ENCODE measurements at places on chromosomes 6 and 20. TPM values are rescaled to one million over a fixed set of nuclear protein-coding genes. Genes with fewer than 3 reads are reported as not detected.
A peak's percentile ranks its signal among the peaks of the same experiment; 100 is the strongest.

Gene KCNK16
- total RNA-seq, result not detected

DNA sequence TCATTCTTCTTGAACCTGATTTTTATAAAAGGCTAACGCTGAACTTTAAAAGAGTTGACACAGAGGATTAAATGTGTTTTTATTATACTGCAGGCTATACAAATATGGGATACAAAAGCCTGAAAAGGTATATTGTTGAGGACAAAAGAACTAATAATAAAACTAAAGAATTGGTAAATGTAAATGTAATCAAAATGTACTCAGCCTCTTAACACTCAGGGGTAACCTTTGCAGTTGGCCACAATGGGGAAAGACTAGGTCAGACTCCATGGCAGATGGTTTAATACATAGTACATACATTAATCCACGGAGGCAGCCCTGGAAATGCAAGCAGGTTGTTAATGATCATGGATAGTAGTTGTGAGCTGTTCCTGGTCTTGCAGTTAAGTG is 57.5 kb downstream of the SOBP start:
- DNase-seq, result no peak

DNA sequence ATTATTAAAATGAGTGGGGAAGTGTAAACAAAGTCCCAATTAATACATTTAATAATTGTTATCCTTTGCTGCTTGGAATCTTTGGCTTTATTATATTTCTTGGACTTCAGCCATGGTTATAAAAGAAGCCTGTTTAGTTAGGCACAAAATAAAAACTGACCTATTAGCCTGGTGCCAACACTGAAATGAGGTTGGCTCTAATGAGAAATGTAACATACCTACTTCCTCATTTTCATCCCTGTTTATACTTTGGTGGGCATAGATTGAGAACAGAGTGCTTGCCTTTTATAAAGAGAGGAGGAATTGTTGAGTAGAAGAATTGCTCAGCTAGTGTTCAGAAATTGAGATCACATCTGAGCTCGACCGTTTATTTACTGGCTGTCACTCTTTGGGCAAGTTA is 471.3 kb downstream of the UTRN start:
- no peak for DNase-seq

Gene SNHG17
- total RNA-seq, result 72.9 TPM

DNA sequence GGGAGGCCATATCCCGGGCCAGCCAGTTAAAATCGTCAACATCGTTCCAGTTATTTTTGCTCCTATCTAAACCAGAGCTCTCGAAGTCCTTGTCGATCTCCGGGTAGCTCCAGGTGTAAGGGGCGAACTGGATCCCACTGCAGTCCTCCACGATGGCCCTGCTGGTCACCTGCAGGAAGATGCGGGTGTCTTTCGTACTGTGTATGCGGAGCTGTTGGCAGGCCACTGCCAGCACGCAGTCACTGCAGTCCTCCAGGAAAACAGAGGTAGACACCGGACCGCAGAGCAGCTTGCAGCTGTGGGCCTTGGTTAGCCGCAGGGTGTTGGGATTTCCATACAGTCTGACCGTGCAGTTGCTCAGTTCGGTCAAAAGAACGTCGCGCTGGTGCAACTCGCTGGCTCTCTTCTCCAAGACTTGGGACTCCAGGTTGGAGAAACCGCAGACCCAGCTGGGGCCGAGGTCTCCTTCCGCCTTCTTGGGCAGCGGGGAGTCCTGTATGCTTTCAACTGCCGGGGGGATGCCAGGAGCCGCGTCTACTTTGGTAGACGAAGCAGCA is 742 bp downstream of the TBCC start:
- DNase-seq, result peak; percentile 29

DNA sequence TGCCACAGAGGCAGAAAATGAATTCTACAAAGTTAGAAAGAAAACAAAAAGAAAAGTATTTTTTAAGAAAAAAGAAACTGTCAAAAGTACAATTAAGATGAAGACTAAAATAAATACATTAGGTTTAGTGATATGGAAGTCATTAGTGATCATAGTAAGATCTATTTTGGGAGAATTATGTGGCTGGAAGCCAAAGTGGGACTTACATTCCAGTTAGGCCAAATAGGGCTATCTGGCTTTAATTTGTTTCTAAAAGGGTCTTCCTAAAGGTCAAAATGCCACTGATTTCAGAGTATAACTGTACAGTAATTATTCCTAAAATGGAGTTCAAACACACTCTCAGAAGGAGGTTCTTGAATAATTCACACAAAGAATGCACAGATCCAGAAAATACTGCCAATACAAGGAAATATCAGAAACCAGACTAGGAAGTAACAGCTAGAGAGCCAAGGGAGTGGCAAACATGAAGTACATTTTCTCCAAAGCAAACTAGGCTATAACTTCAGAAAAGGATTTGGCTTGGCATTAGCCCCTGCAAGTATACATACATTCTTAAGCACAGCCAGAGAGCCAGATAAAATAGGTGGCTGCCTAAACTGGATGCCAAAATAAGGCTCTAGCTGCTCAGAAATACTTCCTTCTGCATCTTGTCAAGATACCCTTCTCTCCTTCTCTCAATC is 45.3 kb downstream of the PDSS2 start:
- no peak for DNase-seq

DNA sequence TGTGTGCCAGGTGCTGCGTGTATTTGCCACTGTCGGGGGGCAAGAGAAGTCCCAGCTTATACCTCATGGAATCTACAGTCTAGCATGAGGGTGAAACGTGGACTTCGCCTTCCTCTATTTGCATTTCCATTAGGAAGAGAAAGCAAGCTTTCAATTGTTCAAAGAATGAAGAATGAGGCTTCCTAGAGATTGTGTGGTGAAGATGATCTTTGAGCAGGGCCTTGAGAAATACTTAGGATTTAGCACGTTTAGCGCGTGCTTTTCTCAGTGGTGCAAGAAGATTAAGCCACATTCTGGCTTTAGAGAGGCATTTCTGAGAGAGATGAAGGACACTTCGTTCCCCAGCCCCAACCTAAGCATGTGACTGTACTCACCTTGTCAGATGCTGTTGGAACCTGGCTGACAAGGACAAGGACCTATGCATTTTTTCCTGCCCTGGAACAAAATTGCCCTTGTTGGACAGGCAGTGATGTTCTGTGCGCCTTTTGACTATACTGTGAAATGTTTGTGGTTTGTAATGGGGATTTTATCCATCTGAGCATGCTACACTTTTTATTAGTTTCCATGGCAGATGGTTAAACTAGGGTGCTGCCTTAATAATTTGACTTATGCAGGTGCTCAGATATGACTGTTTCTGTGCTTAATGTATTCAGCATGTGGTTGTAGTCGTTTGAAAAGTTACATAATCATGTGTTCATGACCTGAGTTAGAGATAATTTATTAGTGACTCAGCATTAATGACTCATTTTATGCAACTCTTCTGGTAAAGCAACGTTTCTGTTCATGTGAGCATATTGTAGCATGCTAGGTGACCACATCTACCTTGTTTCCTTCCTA is 10.7 kb downstream of the TULP4 start:
- no peak for DNase-seq

- no peak for DNase-seq
Observed at GRCh38 chr6:38552121-38552520, 87.6 kb downstream of the BTBD9 start.

DNA sequence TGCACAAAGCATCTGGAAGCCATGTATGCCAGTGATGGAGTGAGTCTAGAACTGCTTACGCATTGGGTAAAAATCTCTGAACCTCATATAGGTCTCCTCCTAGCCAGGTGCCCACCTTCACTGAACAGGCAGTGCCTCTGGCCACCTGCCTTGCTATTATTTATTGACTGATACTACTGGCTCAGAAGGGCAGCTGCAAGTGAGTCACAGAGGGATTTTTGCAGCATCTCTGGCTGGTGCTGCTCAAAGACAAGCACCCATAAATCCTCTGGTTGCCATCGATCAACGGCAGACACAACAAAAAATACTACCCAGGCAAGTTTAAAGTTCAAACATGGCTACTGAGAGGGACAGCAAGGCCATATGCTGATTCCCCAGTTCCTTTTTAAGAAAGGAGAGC is 279.4 kb downstream of the UBE3D start:
- DNase-seq, result no peak

DNA sequence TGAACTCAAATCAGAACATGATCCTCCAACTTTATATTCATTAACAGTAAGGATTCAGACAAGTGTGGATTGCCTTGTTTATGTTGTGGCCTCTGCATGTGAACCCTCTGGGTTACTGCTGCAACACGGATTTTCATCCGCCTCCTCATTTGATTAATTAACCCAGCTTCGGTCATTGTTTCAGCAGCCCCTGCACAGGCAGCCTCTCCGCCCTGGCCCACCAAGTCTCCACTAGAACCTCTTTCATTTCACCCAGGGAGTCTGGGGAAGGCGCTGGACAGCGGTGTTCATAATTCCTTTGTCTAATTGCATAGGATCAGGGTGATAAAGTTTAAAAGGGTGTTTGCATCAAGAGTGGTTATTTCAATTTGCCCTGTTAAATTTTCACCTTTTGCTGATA is 15.7 kb downstream of the NKX2-2 start:
- no peak for DNase-seq

DNA sequence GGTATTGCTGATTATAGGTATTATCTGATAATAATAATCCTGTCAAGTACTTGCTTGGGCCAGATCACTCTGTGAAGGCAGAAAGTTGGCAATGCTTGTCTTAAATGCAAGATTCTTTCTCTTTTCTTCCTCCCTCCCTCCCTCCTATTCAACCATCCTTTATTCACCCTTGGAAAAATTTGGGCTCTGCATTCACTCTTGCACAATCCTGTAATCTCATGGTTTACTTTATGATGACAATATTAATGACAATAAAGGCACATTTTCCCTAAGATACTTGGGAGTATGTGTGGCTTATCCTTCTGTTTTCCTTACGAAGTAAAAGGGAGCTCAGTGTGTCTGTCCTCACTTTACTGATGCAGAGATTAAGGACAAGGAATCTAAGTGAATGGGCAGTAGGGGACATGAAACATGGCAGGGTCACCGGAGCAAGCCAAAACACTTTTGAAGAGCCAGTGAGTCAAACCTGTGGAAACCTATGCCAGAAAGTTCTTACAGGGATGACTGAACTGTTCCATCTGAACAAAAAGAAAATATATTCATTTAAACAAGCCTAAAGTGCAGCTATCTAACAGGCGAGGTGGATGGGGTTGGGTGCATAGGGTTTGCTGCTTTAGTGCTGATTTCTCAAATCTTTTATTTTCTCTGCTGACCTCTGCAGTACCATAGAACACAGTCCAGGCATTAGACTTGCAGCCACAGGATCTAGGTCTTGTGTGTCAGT is 14.6 kb upstream of the RIPOR2 start:
- peak; percentile 38 for DNase-seq

DNA sequence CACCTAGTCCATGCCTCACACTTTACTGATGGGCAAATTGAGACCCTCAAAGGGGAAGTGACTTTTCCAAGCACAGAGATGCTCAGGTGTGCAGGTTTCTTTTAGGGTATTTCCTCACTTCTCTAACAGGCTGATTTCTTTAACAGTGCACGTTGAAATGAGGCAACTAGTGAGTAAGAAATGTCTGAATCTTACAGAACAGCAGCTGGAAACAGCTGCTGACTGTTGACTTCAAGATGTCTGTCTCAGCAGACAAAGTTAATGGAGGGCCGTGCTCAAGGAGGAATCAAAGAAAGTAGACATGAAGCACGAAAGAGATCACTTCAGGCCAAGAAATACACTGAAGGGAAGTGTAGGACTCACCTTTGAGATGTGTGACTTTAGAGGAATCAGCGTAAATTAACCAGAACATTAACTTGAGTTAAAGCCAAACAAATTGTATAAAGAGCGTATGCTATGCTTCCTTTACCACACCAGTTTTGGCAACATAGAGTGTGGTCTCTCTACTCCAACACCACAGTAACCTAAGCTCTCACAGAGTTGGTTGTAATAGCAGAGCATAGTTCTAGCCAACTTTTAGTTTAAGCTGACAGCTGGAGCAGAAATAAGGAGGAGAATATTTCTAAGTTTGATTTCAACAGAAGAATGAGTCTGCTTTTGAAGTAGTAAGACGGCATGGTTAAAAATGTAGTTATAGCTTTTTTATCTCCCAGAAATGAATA is 60.9 kb downstream of the SAMD3 start:
- DNase-seq, result no peak

DNA sequence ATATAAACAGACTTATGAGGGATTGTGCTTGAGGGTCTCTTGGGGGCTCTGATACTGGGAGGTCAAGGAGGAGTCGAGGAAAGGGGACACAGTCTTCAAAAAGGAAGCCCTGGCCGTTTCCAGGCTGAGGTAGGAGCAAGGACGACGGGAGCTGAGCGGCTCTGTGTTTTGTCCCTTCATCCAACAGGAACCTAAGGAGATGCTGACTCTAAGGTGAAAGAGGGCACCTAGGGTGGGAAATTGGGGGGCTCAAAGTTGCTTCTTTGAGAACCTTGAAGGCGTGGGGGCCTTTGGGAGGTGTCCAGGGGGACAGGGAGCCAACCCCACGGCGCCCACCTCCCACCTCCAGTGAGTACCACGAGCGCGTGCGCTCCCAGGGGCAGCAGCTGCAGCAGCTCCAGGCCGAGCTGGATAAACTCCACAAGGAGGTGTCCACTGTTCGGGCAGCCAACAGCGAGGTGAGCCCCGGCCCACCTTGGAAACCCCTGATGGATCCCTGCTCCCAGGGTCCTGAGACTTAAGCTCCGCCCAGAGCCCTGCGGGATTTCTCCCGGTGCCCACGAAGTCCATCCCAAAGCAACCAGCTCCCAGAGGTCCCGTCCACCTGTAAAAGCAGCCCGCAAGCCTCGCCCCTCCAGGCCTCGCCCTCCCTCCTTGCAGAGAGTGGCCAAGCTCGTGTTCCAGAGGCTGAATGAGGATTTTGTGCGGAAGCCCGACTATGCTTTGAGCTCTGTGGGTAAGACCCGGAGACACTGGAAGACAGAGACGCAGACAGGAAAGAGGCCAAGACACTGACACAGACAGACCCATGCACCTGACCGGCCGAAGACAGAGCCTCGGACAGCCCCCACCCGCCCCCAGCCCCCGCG is 2.9 kb downstream of the SPAG4 start:
- DNase-seq, result peak; percentile 38

Gene HLA-DPB1
- total RNA-seq, result 2.8 TPM

Gene SLC35F1
- 0.07 TPM for total RNA-seq

GRCh38 chr6:135418040-135418760 is 79.3 kb downstream of the AHI1 start:
- no peak for DNase-seq

Gene NOTCH4
- total RNA-seq, result not detected

DNA sequence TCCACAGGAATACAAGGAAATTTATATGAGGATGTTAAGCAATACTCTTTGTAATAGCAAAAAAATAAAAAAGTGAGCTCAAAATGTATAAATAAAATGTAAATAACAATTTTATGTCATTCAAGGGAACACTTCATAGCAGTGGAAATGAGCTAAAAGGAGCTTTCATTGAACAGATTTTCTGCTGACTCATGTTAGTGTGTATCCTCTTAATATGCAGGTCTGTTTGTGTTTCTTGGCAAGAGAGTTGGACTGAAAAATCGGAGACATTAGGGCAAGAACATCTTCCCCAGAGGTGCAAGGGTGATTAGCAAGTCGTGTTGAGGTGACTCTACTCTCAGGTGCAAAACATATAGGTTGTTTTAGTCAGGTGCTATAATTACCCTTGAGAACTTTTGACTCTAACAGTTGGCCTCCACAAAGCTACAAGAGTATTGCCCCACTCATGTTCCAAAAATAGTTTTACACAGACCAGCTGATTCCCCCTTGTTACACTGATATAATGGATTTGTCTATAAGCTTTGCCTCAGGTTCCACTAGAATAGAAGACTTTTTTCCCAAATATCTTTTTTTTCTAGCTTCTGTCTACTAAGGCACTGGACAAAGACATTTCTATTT is 702.9 kb downstream of the TENT5A start:
- no peak for DNase-seq

GRCh38 chr20:17507032-17507431 is 24.1 kb downstream of the BFSP1 start:
- no peak for DNase-seq

- DNase-seq, result no peak
Observed at GRCh38 chr20:8524101-8525016, 392.3 kb downstream of the PLCB1 start.

All from activated naive CD4-positive, alpha-beta T cell treated with anti-CD3 and anti-CD28 coated beads for 36 hours (primary cell).